Activated naive CD8-positive, alpha-beta T cell treated with anti-CD3 and anti-CD28 coated beads for 36 hours (primary cell): ENCODE measurements at places on chromosomes 12 and 14.
A peak's percentile ranks its signal among the peaks of the same experiment; 100 is the strongest.

DNA sequence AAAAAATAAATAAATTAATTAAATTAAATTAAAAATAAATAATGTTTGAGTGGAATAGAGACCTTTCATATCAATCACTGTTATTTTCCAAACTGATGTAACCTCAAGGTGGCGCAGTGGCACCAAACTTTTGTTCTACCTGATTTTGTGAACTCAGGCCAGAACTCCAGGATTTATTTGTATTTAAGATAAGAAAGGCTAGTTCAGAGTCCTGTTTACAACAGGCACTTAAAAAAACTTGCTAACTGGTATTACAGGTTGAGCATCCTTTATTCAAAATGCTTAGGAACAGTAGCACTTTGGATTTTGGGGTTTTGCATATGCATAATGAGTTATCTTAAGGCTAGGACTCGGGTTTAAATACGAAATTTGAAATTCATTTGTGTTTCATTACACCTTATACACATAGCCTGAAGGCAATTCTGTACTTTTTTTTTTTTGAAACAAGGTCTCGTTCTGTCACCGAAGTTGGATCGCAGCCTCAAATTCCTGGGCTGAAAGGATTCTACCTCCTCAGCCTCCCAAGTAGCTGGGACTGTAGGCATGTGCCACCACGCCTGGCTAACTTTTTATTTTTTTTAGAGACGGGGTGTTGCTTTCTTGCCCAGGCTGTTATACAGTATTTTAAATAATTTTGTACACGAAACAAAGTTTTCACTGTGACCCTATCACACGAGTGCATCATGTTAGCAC lies 32.4 kb downstream of the YY1 start:
- H3K4me1 ChIP-seq: peaks cover 45% of the 10 kb centered on the region
- H3K36me3 ChIP-seq: peaks cover 20% of the 10 kb centered on the region
- no peaks in the 10 kb centered on the region for H3K27me3 ChIP-seq
- no peak overlapping the region for H3K27ac ChIP-seq
- no peak overlapping the region for H3K4me3 ChIP-seq

DNA sequence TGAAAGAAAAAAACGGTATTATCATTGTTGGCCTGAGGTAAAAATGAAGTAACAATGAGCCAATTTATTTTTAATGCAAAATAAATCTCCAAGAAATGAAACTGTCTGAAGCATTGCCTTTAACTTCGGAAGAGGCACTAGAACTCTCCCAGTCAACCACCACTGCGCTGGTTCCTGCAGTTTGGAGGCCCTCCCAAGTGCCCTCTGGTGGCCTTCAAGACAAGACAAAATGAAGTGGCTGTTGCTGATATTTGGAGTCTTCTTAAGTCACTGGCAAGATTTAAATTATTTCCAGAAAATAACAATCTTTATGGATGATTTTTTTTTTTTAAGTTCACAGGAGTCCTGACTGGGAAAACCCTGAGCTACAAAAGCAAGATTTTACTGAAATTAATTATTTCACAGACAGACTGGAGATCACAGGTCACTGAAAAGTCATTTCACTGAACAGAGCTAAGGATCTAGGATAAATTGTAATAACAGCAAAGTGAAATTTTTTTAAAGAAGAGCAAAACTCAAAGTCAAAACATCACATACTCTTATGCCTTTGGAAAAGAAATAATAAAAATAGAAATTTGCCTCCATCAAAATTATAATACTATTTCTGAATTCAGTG lies 58.2 kb downstream of the DICER1 start:
- DNase-seq: peak; percentile 5
- H3K4me3 ChIP-seq: no peak overlapping the region
- H3K27ac ChIP-seq: no peak overlapping the region
- peaks cover 29% of the 10 kb centered on the region for H3K36me3 ChIP-seq
- H3K4me1 ChIP-seq: peaks cover 16% of the 10 kb centered on the region

DNA sequence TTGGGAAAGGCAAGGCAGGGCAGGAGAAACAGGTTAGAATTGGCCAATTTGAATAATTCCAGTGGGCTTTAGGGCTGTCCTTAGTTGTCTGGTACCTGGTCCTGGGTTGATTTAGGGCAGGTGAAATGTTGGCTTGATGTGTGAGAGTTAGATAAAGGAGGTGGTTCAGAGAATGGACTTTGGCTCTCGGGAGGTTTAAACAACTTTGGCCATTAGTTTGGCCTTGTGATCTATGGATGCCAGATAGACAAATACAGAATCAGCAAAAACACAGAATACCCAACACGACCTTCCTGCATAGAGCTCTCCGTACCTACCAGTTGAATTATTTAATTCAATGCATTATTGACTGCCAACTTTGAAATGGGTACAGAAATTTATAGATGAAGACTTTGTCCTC lies 35.1 kb downstream of the SCN8A start:
- no peaks in the 10 kb centered on the region for H3K36me3 ChIP-seq
- H3K27ac ChIP-seq: no peak overlapping the region
- no peaks in the 10 kb centered on the region for H3K27me3 ChIP-seq
- no peak overlapping the region for H3K4me3 ChIP-seq
- no peaks in the 10 kb centered on the region for H3K4me1 ChIP-seq

GRCh38 chr14:29810682-29811081 lies 117.0 kb downstream of the PRKD1 start:
- H3K27ac ChIP-seq: no peak overlapping the region
- H3K4me1 ChIP-seq: no peaks in the 10 kb centered on the region
- H3K27me3 ChIP-seq: no peaks in the 10 kb centered on the region
- no peak overlapping the region for H3K4me3 ChIP-seq
- no peak for DNase-seq
